ENCODE measurements at places on chromosomes 2 and 18.

DNA sequence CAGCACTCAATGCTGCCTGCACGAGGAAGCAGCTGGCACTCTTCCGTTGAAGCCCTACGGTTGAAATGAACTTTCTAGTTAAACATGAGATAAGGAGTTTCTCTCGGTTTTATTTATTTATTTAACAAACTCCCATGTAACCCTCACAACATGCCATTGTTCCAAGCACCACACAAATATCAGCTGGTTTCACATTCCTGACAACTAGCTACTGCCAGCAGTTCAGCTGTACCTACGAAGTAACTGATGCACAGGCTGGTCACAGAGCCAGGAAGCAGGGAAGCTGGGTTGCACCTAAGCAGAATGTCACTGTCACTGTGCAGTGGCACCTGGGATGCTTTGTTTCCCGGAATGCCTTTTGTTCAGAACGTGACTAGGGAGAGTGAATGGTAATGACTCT is 18.1 kb downstream of the TIMM21 start:
- DNase-seq: no peak

- DNase-seq: no peak
Observed at GRCh38 chr2:102499558-102499957, 26.5 kb downstream of the SLC9A4 start.

GRCh38 chr18:3748086-3748485 is 298.1 kb downstream of the TGIF1 start:
- no peak for DNase-seq

DNA sequence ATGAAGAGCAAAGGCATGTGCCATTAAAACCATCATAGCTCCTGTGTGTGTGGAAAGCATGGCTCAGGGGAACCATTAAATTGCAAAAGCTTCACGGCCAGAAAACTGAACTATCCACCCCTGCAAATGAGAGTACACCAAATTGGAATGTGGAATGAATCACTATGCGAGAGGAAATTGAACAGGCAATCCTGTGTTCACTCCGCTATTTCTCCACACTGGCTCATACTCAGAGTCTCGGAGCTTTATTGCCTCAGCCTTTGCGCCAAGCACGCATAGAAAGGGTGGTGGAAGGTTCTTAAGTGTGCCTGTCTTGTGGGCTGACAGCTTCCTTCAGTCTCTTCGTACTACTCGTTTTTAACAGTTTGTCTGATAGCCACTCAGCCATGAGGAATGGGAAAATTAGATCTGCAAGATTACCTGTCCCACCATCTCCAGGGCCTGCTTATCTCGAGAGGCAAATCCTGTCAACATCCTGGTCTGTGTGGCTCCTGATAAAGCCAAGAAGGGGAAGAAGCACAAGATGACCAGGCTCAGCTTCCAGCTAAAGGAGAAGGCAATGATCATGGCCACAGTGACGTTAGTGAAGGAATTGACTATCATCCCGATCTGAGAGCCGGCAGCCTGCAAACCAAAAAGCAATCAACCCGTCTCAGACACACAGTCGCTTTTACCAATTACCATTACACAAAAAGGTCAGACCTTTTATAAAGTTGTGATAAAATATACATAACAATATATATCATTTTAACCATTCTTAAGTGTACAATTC is 34.9 kb downstream of the G6PC2 start:
- DNase-seq: no peak

DNA sequence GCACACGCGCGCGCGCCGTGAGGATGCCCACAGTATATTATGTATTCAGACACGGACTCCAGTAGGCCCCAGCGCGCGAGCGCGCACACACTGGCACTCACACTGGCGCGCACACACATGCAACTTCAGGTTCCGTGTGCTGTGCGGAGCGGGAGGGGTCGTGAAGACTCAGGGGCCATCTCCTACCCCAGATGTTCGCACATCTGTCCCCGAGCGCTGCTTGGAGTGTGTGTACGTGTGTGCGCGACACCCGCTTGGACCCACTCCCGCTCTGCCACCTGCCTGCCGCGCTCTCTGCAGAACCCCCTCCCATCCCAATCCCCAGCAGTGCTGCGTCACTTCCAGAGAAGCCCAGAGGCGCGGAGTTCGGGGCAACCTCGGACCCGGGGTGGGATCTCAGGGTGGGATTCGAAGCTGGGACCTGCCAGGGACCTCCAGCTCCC is 2.6 kb downstream of the NRP2 start:
- no peak for DNase-seq

Data from NCI-H187 (cell line).